Vagina (tissue), 2 donors: ENCODE measurements at places on chromosomes 7 and 10. TPM values are rescaled to one million over a fixed set of nuclear protein-coding genes. Genes with fewer than 3 reads are reported as not detected.

The TLX1 gene
- total RNA-seq, result not detected

GRCh38 chr10:113021268-113022040 lies 71.4 kb downstream of the TCF7L2 start:
- DNase-seq, result no peak
- peaks cover 67% of the 10 kb centered on the region for H3K4me1 ChIP-seq
- H3K27me3 ChIP-seq, result no peaks in the 10 kb centered on the region
- H3K4me3 ChIP-seq, result no peak overlapping the region
- no peak overlapping the region for H3K27ac ChIP-seq

The MBL2 gene
- total RNA-seq, result not detected

GRCh38 chr10:3213758-3214515 lies 41.4 kb upstream of the PITRM1 start:
- no peak overlapping the region for H3K4me3 ChIP-seq
- H3K27me3 ChIP-seq, result no peaks in the 10 kb centered on the region

- H3K27me3 ChIP-seq, result no peaks in the 10 kb centered on the region
- no peaks in the 10 kb centered on the region for H3K4me1 ChIP-seq
- no peak for DNase-seq
- no peak overlapping the region for H3K4me3 ChIP-seq
- H3K36me3 ChIP-seq, result no peaks in the 10 kb centered on the region
Observed at GRCh38 chr7:124857672-124858235, 71.9 kb downstream of the POT1 start.
